ENCODE measurements at places on chromosomes 5 and 9. TPM values are rescaled to one million over a fixed set of nuclear protein-coding genes. Genes with fewer than 3 reads are reported as not detected.

The RNF183 gene
- 0.39 TPM for total RNA-seq

The FSD1L gene
- 3.6 TPM for total RNA-seq

The C9orf153 gene
- 0.26 TPM for total RNA-seq

The CDH10 gene
- total RNA-seq = not detected

The TAL2 gene
- not detected for total RNA-seq

DNA sequence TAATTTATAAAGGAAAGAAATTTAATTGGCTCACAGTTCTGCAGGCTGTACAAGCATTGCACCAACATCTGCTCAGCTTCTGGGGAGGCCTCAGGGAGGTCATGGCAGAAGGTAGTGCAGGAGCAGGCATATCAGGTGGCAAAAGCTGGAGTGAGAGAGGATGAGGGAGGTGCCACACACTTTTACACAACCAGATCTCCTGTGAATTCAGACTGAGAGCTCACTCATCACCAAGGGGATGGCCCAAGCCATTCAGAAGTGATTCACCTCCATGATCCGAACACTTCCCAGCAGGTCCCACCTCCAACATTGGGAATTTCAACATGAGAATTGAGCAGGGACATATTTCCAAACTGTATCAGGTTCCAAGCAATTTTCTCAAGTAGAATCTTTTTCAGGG lies 84.7 kb upstream of the BRINP1 start:
- DNase-seq = no peak

DNA sequence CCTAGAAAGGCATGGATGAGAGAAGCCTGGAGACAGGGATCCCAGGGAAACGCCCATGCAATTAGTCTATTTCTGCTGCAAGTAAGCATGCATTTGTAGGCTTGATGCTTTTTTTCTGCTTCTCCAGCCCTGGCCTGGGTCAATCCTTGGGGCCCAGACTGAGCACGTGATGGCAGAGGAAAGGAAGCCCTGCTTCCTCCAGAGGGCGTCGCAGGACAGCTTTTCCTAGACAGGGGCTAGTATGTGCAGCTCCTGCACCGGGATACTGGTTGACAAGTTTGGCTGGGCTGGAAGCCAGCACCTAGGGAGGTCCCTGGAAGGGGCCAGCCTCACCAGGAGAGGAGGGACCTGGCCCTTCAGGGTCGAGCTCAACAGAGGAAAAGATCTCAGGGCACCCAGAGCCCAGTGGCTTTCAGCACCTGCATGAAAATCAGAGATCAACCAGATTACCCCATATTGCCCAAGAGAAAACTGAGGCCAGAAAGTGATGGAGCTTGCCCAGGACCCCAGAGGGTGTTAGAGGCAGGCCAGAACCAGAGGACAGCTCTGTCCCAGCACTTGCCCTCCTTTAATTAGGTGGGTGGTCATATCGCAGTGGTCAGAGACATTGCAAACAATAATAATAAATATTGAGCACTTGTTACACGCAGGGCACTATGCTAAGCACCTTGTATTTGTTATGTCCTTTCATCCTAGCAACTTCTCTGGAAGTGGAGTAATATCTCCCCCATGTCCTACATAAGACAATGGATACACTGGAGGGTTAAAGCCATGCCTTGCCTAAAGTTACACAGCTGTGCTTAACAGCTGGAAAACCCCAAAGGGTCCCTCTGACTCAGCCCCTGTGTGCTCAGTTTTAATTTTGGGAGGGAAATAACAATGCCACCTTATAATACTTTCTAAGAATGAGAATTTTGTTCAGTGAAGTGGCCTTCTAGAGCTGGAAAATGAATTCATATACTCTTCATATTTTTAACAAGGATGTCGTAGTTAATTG lies 67.1 kb downstream of the KLF4 start:
- peak; percentile 46 for DNase-seq

DNA sequence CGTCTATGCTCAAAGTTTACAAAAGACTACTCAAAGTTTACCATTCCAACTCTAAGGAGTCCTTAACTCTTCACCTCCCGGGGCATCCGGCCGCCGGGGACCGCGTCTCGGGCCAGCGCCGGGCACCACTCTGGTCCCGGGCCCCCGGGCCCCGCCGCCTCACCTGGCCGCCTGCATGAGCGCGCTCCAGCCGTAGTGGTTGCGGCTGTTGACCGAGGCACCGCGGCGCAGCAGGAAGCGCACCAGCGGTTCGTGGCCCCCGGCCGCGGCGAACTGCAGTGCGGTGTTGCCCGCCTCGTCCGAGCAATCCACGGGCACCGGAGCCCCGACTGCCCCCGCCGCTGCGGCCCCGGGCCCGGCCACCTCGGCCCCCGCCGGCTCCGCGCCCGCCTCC lies 388 bp downstream of the ANKS6 start:
- peak; percentile 37 for DNase-seq

DNA sequence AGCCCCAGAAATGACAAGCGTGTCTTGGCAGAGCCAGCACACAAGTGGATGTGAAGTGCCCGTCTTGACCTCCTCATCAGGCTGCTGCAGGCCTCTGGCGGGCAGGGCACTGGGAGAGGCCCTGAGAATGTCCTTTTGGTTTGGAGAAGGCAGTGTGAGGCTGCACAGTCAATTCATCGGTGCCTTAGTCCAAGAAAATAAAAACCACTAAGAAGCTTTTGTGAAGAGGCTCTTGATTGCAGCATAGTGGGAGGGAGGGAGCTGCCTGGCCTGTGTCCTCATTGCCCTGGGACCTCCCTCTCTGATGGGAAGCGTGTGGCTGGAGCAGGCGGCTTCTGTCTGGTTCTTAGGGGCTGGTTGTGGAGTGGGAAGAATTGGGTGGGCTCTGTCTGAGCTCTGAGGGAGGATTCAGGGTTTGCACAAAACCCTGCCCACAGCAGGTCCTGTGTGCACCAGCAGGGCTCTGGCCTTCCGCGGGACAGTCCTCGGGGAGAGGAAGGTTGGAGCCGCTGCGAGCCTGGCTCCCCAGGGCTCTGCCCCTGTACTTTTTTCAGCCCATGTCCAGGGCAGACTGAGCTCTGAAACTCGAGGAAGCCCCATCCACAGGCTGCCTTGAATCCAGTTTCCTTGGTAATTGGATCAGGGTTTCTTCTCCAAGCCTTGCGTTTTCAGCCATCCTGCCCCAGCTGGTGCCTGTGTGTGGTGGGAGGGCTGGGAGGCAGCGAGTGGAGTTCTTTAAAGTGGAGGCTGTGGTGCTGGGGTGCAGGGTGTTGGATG lies 1.1 kb downstream of the HRCT1 start:
- DNase-seq = no peak

DNA sequence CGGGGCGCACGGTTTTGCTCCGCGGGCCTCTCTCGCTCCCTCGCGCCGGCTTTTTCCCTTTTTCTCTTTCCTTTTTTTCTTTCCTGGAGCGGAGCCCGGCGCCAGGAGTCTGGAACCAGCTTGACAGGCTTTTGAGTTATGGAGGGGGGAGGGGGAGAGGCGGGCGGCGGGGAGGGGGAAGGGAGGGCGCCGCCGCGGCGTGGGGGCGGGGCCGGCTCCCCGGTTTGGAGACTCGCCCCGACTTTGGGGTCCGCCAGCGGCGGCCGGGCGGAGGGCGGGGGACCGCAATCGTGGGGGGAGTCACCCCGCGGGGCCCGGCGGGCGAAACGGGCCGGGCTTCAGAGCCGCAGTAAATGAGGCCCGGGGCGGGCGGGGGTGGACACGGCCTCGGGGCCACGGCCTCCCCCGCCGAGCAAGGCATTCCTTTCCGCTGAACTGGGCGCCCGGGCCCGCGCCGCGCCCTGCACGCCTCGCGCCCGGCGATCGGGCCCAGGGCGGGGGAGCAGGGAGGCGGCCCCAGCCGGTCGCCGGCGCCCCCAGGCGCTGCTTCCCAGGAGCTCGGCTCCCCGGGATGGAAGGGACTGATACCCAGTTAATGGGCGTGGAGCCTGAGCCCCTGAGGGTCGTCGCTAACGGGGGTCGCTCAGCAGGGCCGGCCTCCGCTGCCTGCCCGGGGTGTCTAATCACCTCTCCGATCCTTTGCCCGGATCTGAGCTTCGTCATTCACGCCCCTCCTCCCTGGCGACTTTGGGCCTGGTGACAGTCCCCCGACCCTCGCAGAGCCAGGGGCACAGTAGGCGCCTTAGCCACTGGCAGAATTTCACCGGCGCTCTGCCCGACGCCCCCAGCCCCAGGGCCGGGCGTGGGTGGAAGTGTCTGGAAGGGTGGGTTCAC lies 138.1 kb downstream of the C9orf50 start:
- peak; percentile 45 for DNase-seq

- no peak for DNase-seq
Observed at GRCh38 chr9:34777666-34778065, 67.7 kb upstream of the CCL21 start.

DNA sequence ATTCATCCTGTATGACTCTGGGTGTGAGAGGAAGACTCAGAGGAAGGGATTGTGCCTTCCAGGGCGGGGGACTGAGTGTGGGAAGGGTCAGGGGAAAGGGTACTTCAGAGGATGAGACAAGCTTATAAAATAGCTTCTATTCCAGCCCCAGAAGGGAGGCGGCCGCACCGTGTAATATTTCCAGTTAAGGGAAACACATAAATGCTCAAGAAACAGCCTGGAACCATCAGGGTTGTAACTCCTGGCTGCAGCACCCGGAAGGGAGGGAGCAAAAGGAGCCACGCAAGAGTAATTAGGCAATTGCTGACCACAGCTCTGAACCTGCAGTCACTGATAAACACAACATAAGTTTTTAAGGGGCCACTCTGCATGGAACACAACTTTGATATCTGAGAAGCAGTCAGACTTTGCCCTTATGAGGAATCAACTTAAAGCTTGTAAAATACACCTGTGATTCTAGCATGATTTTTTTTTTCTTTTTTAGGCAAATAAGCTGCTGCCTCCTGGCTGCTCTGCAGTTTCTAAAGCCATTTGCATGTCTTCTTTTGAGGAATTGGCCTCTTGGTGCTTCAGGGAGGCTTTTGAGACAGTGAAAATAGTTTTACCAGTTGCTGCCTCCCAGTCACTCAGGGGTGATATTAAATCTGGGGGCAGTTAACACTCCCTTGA lies 382.7 kb downstream of the ENC1 start:
- no peak for DNase-seq

DNA sequence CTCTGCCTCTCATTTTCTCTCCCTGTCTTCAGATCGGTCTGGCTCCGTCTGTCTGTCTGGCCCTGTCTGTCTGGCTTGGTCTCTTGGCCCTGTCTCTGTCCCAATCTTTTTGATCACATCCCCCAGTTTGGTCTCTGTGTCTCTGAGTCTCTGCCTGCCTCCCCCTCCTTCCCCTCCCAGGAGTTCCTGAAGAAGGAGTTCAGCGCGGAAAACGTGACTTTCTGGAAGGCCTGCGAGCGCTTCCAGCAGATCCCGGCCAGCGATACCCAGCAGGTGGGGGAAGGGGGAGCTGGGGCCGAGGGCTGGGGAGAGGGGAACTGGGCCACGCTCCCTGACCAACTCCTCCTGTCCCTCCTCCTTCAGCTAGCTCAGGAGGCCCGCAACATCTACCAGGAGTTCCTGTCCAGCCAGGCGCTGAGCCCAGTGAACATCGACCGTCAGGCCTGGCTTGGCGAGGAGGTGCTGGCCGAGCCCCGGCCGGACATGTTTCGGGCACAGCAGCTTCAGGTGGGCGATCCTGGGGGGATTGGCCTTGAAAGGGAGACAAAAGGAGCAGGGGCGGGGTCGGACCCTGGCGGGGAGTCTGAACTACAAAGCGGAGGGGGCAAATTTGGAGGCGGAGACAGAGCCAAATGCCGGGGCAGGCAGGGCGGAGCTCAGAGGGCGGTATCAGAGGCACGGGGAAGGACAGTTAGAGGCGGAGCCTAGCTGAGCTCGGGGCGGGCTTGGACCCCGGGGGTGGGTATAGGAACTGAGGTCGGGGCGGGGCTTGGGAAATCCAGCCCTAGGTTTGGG lies 9.0 kb downstream of the RGS14 start:
- DNase-seq = no peak

DNA sequence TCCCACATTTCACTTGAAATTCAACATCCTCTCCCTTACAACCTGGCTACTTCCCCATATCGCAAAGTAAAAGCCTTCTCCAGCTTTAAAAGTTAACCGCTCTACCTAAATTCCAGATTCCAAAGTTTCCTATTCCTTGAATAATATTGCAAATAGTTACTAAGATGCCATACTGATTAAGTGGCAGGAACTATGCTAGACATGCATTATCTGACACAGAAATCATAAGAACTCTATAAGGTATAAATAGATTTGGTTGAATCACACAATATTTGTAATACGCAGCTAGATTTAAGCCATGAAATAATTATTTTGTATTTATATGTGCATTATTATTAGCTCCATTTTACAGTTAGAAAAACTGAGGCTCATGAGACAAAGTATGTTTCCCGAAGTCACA lies 92.8 kb downstream of the NFIB start:
- DNase-seq = no peak

DNA sequence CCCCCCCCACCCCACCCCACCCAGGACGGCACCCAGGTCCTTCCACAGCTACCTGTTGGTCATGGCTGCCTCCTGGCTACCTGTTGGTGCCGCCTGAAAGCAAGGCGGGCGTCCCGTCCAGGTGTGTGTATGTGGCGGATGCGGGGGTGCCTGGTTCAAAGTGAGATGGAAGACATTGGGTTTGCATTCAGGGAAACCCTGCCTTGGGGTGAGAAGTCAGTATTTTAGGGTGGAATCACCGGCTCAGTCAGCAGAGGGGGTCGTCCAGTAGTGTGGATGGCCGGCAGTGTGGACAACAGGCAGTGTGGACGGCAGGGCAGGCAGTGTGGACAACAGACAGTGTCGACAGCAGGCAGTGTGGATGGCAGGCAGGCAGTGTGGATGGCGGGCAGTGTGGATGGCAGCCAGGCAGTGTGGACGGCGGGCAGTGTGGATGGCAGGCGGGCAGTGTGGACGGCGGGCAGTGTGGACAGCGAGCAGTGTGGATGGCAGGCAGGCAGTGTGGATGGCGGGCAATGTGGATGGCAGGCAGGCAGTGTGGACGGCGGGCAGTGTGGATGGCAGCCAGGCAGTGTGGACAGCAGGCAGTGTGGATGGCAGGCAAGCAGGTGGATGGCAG lies 28.0 kb downstream of the NKD2 start:
- no peak for DNase-seq

DNA sequence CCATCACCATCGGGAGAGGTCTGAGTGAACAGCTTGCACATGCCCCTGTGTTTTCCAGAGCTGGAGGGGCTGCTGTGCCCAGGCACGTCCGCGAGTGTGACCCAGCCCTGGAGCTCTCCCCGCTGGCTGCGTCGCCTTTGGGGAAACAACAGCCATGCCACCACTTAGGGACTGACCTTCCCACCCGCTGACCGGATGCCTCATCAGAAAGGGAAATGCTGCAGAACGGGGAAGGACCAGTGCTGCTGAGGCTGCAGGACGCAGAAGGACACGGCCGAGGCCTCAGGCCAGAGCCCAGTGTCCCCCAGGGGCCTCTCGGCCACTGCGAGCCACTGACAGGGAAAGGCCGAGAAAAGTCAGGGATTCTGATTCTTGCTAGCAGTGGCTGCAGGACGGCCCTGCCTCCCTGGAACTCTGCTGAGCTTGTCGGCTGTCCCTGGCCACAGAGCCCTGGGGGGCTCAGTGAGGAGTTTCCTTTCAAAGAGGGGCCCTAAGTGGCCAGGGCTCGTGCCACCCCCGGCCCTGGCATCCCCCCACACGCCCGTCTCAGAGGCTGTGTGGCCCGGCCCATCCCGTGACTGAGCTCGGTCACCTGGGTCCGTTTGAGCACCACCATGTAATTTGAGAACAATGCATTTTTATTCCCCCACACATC lies 130.8 kb downstream of the ZNF354C start:
- DNase-seq = no peak

Measured in activated CD4-positive, alpha-beta memory T cell treated with anti-CD3 and anti-CD28 coated beads for 36 hours (primary cell).